ENCODE measurements at places on chromosomes 5 and 9. TPM values are rescaled to one million over a fixed set of nuclear protein-coding genes. Genes with fewer than 3 reads are reported as not detected.

GRCh38 chr9:130943777-130944176, 4.7 kb upstream of the FIBCD1 start:
- no peak for DNase-seq

- DNase-seq: no peak
Observed at GRCh38 chr9:84411683-84412267, 71.2 kb upstream of the SLC28A3 start.

GRCh38 chr5:155082401-155082800, 68.8 kb downstream of the KIF4B start:
- DNase-seq: peak; percentile 34

- DNase-seq: no peak
Observed at GRCh38 chr5:76404223-76405211, 1.4 kb downstream of the IQGAP2 start.

DNA sequence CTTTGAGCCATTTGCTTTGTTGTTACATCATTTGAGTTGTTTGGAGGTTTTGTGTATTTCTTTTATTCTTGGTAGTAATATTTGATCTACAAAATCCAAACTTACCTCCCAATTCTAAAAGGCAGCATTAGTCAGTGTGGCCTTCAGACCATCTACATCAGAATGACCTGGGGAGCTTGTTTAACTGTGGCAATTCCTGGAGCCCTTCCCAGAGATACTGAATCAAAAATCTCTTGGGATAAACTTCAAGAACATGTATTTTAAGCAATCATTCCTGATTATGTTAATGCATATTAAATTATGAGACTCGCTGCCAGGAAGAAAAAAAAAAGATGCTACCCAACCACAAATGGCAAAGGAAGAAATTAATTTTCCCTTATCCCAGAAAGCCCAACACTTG, 268.9 kb upstream of the PDE4D start:
- no peak for DNase-seq

GRCh38 chr9:132559711-132560110, 22.7 kb upstream of the BARHL1 start:
- no peak for DNase-seq

DNA sequence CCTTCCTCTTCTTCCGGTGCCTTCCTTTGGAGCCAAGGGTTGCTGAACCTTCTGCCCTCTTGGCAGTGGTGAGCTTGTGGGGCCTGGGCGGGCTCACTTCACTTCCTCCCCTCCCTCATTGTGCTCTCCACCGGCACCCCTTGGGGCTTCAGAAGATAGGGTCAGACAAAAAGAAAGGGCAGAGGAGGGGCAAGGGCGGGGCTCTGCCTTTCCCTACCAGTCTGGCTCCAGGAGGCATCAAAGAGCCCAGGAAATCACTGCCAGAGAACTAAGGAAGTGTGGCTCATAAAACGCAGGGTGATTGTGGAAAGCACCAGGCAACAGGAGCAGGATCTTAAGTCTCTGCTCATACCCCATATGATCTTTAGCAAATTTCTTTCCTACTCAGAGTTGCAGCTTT, 34.8 kb downstream of the ACOT12 start:
- no peak for DNase-seq

DNA sequence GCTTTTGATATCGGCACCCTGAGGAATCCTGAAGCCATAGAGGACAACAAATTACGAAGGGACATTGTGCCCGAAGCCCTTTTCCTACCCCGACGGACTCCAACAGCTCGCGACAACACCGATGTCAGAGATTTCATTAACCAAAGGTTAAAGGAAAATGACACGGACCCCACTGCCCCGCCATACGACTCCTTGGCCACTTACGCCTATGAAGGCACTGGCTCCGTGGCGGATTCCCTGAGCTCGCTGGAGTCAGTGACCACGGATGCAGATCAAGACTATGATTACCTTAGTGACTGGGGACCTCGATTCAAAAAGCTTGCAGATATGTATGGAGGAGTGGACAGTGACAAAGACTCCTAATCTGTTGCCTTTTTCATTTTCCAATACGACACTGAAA, 129.5 kb downstream of the CDH6 start:
- no peak for DNase-seq

DNA sequence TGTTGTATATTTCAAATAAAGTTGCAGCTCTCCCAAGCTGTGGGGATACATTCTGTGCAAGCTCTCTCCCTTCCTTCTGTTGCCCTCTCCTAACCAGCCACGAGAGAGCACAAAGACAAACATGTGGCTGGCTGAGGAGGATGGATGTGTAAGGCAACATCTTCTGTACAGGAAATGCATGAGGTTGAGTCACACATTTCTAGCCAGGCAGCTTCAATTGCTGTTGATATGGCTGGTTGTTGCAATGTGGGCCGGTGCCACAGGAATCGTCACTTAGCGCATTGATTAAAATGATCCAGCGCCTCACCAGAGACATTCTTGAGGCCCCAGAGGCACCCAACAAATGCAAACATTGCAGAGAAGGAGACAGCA, 207.1 kb downstream of the ICE1 start:
- no peak for DNase-seq

DNA sequence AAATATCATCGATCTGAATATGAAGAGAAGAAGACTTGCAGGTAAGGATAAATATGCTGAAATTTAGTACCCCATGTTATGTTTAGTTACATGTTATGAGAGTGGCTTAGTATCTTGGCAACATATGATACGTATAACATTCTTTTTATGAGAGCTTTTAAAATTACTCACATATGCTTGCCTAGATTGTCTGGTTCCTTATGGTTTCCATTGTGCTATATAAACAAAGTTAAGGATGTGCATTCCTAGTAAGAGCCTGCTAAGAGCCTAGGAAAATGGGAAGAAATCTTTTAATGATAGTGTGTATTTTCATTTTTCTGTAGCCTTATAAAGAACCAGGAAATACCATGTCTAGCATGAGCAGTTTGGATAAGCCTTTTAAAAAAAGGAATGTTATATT, 112.0 kb upstream of the KCNN2 start:
- DNase-seq: peak; percentile 87

DNA sequence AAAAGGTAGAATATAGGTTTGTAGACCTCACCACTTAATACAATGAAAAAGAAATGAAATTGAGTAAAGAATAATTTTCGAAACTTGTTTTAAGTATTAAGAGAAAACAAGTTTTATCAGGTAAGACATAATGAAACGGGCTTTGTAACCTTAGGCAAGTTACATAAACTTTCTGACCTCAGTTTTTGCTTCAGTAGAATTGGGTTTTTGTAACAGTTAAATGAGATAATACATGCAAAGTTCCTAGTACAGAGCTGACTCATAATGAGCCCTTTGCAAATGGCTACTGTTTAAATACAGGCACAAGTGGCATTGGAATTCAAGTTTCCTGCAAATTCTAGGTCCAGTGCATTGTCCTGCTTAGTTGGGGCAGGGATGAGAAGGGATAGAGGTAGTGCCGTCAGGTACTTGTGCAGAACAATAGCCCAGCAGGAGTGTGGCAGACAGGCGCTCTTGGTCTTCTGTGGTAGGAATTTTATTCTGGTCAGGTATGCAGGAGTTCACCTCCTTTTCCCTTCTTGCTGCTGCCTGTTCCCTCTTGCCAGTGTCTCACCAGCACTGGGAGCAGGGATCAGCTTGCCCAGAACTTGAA, 203.8 kb downstream of the PBX3 start:
- DNase-seq: no peak

GRCh38 chr5:150043657-150044328, 42.6 kb downstream of the CSF1R start:
- DNase-seq: no peak

- no peak for DNase-seq
Observed at GRCh38 chr9:33051144-33051543, 25.3 kb downstream of the SMU1 start.

DNA sequence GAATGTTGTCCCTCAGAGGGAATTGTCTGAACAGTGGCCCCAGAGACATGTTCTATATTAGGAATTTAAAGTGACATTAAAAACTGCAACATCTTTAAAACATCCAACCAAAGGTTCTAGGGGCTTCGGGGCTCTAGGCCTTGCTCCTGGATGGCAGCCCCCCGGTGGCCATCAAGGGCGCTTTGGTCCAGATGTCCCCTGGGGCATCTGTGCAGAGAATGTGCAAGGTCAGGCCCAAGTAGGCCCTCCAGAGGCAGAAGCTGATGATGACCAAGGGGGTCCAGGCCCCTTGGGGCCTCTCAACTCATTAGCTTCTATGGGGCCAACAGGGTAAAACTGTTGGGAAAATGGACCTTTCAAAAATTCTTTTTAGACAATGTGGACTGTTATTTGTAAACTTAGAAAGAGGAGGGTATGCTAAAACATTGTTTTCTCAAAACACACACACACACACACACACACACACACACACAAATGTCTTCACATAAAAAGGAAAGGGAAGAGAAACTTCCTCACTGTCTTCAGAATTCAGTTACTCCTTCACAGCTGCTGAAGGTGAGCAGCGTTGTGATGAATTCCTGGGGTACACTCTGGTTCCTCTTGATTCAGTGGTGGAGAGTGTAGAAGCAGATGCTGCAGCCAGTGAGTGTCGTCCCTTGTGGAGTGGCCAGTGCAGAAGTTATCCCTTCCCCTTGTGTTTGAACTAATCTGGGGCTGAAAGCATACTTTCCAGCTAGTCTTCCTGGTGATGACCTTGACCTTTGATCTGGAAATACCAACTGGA, 125.2 kb downstream of the WDR41 start:
- no peak for DNase-seq

- DNase-seq: no peak
Observed at GRCh38 chr5:34625246-34625645, 30.9 kb upstream of the RAI14 start.

DNA sequence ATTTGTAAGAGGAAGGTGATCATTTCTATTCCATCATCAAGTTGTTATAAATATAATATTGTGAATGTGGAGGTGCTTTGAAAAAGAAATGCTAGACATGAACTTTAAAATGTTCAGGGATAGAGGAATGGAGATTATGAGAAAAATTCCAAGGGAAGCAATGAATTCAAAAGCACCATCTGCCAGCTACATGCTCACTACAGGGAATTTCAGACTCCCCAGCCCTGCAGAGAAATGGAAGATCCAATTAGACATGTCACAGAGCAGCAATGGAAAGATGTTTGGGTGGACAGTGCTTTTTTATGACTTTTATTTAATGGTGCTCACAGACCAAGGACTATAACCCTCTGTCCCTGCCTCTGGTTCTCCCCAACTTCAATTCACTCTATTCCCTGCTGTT, 209.7 kb downstream of the ESM1 start:
- DNase-seq: no peak

DNA sequence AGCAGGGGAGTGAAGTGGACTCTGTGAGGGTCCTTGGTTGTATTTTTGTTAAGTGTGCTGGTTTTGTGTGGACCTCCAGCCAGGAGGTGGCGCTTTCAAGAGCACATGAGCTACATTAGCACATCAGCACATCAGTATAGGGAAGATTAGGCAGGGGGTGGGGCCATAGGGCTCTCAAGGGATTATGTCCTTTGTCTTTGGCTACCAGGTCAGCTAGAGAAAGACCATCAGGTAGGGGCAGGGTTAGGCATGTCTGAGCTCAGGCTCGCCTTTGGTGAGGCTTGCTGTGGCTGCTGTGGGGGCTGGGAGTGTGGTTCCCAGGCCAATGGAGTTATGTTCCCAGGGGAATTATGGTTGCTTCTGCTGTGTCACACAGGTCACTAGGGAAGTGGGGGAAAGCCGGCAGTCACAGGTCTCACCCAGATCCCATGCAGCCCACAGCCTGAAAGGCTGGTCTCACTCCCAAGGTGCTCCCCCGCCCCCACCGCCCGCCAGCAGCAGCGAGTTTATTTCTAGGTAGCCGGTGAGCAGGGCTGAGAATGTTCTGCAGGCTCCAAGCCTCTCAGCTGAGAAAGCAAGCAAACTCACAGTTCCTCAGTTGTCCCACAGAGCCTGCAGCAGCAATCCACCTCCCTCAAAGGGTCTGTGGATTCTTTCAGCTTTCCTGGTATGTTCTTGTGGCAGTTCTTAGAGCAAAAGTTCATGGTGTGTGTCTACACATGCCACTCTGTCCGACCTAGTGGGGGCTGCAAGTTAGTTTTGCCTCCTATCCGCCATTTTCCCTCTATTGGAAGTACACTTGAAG, 13.7 kb downstream of the OR1J1 start:
- no peak for DNase-seq

DNA sequence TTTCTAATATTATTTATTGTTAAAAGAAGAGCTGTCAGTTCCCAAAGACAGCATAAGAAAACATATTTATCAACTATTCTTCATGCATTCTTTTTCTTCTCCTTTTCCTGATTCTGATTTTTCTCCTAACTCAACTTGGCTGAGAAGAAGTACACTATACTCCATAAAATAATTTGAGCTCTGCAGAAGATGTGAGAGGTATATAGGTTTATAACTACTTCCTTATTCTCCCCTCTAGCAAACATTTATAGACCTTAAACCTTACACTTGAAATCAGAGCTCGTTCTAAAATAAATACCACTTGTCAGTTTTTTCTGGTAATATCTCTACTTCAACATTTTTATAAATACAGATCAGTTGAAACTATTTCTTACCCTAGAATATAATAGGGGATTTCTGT, 724.8 kb upstream of the GRAMD2B start:
- no peak for DNase-seq

- DNase-seq: no peak
Observed at GRCh38 chr9:87885484-87886189, 3.0 kb downstream of the SPATA31E1 start.

GRCh38 chr5:140145818-140146522, 20.2 kb downstream of the IGIP start:
- no peak for DNase-seq

The CHSY3 gene
- polyA plus RNA-seq: 0.91 TPM

The SH3RF2 gene
- polyA plus RNA-seq: 0.45 TPM

The FOXD4L5 gene
- polyA plus RNA-seq: not detected

The FAM200C gene
- polyA plus RNA-seq: 1.6 TPM

The SPARC gene
- polyA plus RNA-seq: 14,419 TPM

The NR6A1 gene
- polyA plus RNA-seq: 0.23 TPM

The SPATA31A1 gene
- not detected for polyA plus RNA-seq

The GMCL2 gene
- polyA plus RNA-seq: not detected

The ADAM19 gene
- polyA plus RNA-seq: 68.3 TPM

The QRFP gene
- polyA plus RNA-seq: not detected
